ENCODE measurements at places on chromosomes 4 and X.

GRCh38 chr4:109801895-109802319 is at the start of gene CFI:
Gene CFI, minus strand, starts transcription at chr4:109801999. Its CDS starts 28 bp downstream, at chr4:109801971.
- DNase-seq: no peak

DNA sequence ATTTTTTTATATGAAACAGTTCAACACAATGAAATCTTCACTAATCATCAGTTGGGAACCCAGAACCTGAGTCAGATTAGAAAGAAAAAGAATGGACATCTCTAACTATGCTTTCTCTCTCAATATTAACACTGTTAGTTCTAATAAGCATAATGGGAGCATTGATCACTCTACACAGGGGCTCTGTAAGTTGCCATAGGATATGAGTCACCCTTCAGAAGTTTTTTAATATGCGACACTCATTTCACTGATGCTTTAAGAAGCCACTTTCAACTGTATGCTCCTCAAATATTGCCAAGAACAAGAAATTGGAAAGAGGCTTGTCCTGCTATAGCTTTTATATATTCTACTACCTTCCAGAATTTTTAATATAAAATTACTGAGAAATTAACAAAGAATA is 187.0 kb downstream of the AASDH start:
- no peak for DNase-seq

GRCh38 chr4:5979981-5980380 is 38.2 kb downstream of the C4orf50 start:
- no peak for DNase-seq

GRCh38 chr4:140926672-140927071 is 170.5 kb upstream of the TBC1D9 start:
- no peak for DNase-seq

Data from CD4-positive, alpha-beta T cell treated with Interferon gamma for 1 hour (primary cell).